H7 (cell line): ENCODE measurements at places on chromosomes 6 and 20.
A peak's percentile ranks its signal among the peaks of the same experiment; 100 is the strongest.

GRCh38 chr20:38735172-38735571, 10.9 kb downstream of the SLC32A1 start:
- DNase-seq = no peak

- DNase-seq = peak; percentile 73
Measured at GRCh38 chr6:34070315-34071135, 75.4 kb downstream of the GRM4 start.

- DNase-seq = no peak
Measured at GRCh38 chr6:101404775-101405174, 11.3 kb downstream of the GRIK2 start.

GRCh38 chr6:40962241-40962640, 76.8 kb downstream of the UNC5CL start:
- no peak for DNase-seq
